Left kidney (tissue), 8 donors: ENCODE measurements at places on chromosomes 4 and X. TPM values are rescaled to one million over a fixed set of nuclear protein-coding genes. Genes with fewer than 3 reads are reported as not detected.

DNA sequence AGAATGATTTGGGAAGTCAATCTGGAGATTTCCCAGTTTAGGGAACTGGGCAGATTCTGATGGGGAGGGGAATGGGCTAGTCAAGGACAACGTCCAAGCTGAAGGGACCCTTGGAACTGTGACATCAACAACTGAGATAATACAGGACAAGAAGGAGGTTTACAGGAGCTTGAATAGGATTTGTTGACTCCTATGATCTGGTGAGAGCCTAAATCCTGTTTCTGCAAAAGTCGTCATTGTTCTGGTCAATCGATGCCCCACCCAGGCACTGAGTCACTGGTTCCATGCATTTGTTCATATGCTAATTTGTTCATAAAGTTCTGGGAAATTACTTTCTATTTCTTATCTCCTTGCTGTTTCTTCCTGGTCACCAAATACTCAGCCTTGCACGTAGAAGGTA lies 15.3 kb upstream of the PDGFRA start:
- DNase-seq: no peak

GRCh38 chr4:100417565-100417964 lies 100.3 kb downstream of the EMCN start:
- DNase-seq: peak; percentile 15

DNA sequence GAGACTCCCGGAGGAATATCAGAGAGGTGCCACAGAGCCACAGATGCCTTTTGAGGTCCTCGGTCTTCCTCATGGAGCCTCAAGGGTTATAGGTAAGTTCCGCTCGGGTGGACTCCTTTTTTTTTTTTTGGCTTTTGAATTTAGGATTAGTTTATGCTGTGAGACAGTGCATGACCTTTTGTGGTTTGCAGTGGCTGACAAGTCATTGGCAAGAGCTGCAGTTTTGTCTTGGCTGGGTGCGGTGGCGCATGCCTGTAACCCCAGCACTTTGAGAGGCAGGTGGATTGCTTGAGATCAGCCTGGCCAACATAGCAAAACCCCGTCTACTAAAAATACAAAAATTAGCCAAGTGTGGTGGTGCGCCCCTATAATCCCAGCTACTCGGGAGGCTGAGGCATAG lies 4.5 kb upstream of the GRSF1 start:
- no peak for DNase-seq

Gene FMR1NB
- polyA plus RNA-seq: not detected

DNA sequence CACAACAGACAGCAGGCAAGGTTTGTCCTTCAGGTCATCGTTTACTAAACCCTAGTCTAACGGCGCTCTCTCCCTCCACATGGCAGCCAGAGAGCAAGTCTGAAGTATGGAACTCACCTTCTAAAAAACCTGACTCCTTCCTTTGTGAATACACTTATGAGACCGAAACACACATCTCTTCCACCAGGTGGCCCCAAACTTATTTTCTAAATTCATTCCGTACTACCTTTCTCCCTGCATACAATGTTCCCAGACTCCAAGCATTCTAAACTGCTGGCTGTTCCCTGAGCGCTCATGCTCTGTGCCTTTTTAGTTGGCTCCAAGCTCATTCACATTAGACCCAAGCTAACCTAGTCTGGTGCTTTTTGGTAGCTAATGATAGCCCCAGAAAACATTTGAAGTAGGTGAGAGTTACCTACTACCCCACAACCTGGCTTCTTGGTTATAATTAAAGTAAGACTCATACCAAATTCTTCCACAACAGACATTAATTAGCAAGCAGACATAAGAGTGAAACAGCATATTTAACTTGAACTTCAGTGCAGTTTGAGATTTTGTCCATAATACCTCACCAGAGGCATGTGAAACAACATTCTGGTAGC lies 67.6 kb upstream of the DCLK2 start:
- peak; percentile 68 for DNase-seq

Gene ABCD1
- 6.4 TPM for polyA plus RNA-seq

- peak; percentile 74 for DNase-seq
Measured at GRCh38 chrX:48911412-48912182, at the start of gene SLC35A2. TSS of gene SLC35A2 (minus strand) at chrX:48911646. CDS start at chrX:48911636, 10 bp downstream.

DNA sequence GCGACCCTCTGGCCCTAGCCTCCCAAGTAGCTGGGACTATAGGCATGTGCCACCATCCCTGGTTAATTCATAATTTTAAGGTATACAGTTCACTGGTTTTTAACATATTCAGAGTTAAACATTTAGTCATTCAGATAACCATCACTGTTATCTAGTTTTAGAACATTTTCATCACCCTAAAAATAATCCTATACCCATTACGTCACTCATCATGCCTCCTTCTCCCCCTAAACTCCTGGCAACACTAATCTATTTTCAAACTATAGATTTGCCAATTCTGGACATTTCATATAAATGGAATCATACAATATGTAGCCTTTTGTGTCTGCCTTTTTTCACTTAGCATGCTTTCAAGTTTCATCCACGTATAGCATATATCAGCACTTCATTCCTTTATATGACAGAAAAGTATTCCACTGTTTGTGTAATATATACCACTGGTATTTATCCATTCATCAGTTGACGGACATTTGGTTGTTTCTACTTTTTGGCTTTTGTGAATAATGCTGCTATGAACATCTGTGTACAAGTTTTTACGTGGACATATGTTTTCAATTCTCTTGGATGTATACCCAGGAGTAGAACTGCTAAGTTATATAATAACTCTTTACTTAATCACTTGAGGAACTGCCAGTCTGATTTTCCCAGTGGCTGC lies 32.0 kb upstream of the RPS3A start:
- no peak for DNase-seq

- DNase-seq: no peak
Measured at GRCh38 chr4:88396681-88397080, 18.0 kb downstream of the HERC6 start.

DNA sequence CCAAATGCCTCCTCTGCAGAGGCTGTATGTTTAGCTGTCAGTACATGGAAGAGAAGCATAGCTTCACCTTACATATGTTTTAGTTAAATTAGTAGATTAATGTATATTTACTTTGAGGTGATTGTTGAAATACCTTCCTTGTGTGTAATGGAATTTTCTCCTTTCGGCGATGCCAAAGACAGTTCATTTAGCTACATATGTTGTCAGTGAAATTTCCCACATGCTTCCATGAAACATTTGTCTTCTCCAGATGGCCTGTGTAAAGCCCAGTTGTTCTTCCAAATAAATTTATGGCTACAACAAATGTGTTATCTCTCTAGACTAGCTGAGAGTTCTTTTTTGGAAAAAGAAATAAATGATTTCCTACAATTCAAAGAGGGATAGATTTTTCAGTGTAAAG lies 95.2 kb downstream of the GPAT3 start:
- DNase-seq: no peak
